Midbrain (tissue), 1 donor: ENCODE measurements at places on chromosomes 3 and 15.

- DNase-seq, result peak; percentile 77
Observed at GRCh38 chr15:44246521-44247268, 41.8 kb upstream of the GOLM2 start.

DNA sequence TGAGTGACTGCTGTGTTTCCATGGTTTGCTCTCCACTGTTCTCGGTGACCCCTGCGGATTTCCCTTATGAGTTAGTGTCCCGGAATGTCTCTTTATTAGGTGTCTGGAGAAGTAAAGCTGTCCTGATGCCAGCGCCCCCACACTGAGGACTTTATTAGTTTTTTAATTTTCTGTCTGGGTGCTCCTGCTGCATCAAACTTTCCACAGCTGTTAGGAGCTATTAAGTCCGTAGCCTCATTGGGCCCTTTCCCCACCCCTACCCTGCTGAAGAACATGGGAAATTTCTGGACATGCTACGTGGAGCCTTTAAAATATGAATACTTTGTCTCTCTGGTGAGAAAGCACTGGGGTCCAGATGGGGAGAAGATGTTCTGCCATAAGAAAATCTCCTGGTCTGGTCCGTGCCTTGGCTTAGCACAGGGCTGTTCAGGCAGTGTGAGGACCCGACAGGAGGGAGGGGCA, 161.7 kb upstream of the HES1 start:
- no peak for DNase-seq

GRCh38 chr3:98985431-98985830, 83.9 kb upstream of the DCBLD2 start:
- no peak for DNase-seq

DNA sequence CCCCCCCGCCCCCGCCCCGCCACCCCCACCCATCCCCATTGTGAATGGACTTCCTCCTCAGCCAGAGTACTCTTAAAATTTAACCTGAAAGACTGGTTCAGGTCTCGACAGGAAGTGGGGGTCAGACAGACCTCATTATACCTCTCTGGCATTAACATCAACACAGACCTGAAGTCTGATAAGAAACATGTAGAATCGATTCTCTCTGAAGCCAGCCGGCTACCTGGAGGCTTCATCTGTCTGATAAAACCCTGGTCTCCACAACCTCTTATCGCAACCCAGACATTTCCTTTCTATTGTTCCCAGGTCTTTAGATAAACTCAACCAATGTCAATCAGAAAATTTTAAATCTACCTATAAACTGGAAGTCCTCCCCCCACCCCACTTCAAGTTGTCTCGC, 42.6 kb downstream of the SLCO2A1 start:
- DNase-seq, result no peak

DNA sequence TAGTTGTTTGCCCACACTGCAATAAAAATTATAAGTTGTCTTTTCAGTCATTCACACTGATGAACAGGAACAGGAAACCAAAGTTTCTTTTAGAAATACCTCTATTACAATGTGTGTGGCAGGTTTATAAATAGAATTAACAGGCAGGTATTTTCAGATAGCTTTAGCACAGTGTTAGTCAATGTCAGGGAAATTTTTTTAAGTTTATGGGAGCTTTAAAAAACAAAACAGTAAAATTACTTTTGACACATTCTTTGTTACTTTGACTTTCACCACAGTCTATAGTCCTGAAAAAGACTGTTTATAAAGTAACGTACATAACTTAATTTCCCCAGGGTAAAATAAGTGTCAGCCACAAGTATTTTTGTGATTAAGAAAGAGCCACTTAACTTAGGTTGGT, 38.1 kb downstream of the SERPINI1 start:
- no peak for DNase-seq

DNA sequence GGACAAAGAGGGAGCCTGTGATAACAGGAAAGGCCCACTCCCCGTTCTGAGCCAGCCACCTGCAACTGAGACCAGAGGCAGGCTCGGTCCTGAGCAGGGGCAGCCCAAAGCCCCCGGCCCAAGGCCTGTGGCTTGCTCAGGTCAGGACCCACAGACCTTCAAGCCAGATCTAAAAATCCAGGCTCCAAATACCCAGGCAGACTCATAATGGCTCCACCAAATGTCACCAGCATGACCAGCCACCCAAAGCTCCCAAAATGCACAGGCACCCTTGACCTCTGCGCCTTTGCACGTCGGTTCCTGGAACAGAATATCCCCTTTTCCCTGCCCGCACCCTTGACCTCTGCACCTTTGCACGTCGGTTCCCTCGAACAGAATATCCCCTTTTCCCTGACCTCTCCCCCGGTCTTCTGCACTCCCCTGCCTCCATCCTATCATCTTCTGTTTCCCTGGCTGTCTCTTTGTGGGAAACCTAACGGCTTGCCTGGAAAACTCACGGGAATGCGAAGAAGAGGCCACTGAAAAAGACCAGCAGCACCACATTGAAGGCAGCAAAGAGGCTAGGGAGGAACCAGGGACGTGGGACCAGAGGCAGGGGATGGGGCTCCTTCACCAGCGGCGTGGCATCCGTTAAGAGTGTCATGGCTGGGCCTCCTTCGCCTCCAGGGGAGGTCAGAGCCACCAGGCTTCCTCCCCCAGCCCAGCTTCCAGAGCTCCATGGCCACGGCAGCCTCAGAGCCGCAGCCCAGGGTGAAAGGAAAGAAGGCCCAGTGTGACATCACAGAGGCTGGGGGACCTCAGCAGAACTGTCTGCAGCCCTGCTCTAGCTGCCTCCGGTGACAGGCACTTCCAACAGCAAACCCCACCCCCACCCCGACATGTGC, at the start of gene ZDHHC19:
Gene ZDHHC19 (minus strand): TSS at position 728 of the 884 bp plus-strand sequence. CDS start 85 bp downstream, at position 643.
- DNase-seq, result no peak
